ENCODE measurements at places on chromosomes 2 and 18. TPM values are rescaled to one million over a fixed set of nuclear protein-coding genes. Genes with fewer than 3 reads are reported as not detected.

The SPIRE1 gene
- total RNA-seq = 12.0 TPM

The RAB6C gene
- not detected for total RNA-seq

The PLCD4 gene
- total RNA-seq = 3.0 TPM

The CAVIN2 gene
- not detected for total RNA-seq

The DIPK1C gene
- not detected for total RNA-seq

The SULT1C4 gene
- not detected for total RNA-seq

The LNPK gene
- total RNA-seq = 11.0 TPM

The SKOR2 gene
- not detected for total RNA-seq

The GALR1 gene
- total RNA-seq = not detected

The DYNAP gene
- not detected for total RNA-seq

The CACNB4 gene
- total RNA-seq = 0.11 TPM

The SPATA3 gene
- not detected for total RNA-seq

The ABCB11 gene
- total RNA-seq = not detected
